Panc1 (cell line): ENCODE measurements at places on chromosomes 6 and 20. TPM values are rescaled to one million over a fixed set of nuclear protein-coding genes. Genes with fewer than 3 reads are reported as not detected.
A peak's percentile ranks its signal among the peaks of the same experiment; 100 is the strongest.

GRCh38 chr6:81767163-81767891 lies 14.8 kb upstream of the TENT5A start:
- no peaks in the 10 kb centered on the region for H3K36me3 ChIP-seq
- H3K4me3 ChIP-seq, result no peak overlapping the region
- no peak for DNase-seq
- no peaks in the 10 kb centered on the region for H3K27me3 ChIP-seq

The ADGRF4 gene
- 0.10 TPM for total RNA-seq

The GSTA3 gene
- total RNA-seq, result not detected

- no peak overlapping the region for H3K4me3 ChIP-seq
- peak overlapping the region; percentile 88 for H3K27ac ChIP-seq
- no peaks in the 10 kb centered on the region for H3K27me3 ChIP-seq
- H3K36me3 ChIP-seq, result peaks cover 6% of the 10 kb centered on the region; the same call in 1 of the 2 replicates
- DNase-seq, result no peak
These were observed 37.7 kb upstream of the ID1 start for GRCh38 chr20:31567380-31567720.

The ZNF337 gene
- 9.1 TPM for total RNA-seq

DNA sequence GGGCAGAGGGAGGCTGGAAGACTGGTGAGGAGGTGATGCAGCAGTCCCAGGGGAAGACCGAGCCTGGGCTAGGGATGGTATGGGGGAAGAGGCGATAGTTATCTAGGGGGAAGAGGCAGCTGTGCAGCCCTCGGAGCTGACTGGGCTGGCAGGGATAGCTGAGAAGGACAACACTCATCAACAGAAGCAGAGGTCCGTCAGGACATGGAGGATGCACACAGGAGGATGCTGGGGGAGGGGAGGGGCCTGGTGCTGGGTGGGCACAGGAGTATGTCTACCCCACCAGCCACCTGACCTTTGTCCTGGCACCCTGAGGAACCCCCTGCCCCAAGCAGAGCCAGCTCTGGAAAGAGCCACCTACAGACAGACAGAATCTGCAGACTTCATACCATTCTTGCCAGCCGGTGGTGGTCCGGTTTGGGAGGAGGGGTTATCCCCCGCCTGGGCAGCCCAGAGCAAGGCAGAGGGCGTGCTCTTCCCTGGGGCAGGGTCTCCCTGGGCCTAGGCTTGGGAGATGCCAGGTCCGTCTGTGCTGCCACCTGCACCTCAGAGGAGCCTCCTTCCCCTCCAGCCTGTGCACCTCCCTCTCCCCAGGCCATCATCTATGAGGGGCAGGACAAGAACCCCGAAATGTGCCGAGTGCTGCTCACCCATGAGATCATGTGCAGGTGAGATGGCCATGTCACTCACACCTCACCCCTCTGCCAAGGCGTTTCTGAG lies 14.9 kb downstream of the EBF4 start:
- peaks cover 3% of the 10 kb centered on the region; the same call in 1 of the 2 replicates for H3K27me3 ChIP-seq
- H3K36me3 ChIP-seq, result no peaks in the 10 kb centered on the region
- no peak overlapping the region for H3K4me3 ChIP-seq
- no peaks in the 10 kb centered on the region for H3K4me1 ChIP-seq
- no peak overlapping the region for H3K27ac ChIP-seq
- DNase-seq, result no peak

The LAMA5 gene
- total RNA-seq, result 497 TPM

The SLC17A3 gene
- not detected for total RNA-seq

- no peak overlapping the region for H3K4me3 ChIP-seq
- no peaks in the 10 kb centered on the region for H3K27me3 ChIP-seq
- DNase-seq, result no peak
- H3K27ac ChIP-seq, result peak overlapping the region; percentile 55; the same call in 1 of the 2 replicates
These were observed 120.7 kb upstream of the ADGRF1 start for GRCh38 chr6:47162793-47163192.

- H3K27me3 ChIP-seq, result no peaks in the 10 kb centered on the region
- no peak overlapping the region for H3K4me3 ChIP-seq
- DNase-seq, result no peak
These were observed 36.5 kb upstream of the KIF13A start for GRCh38 chr6:18023891-18024290.
